Cortex of kidney (tissue), 1 donor: ENCODE measurements at places on chromosomes 4 and X.

GRCh38 chr4:94515365-94515764, 63.6 kb downstream of the PDLIM5 start:
- no peak for DNase-seq

- no peak for DNase-seq
Measured at GRCh38 chr4:110663738-110664444, 41.0 kb upstream of the PITX2 start.

- no peak for DNase-seq
Measured at GRCh38 chr4:80017125-80017854, 55.7 kb downstream of the ANTXR2 start.

GRCh38 chr4:1523506-1523905, 117.3 kb upstream of the NKX1-1 start:
- DNase-seq = no peak

- DNase-seq = no peak
Measured at GRCh38 chr4:3308691-3309090, 15.9 kb downstream of the RGS12 start.

DNA sequence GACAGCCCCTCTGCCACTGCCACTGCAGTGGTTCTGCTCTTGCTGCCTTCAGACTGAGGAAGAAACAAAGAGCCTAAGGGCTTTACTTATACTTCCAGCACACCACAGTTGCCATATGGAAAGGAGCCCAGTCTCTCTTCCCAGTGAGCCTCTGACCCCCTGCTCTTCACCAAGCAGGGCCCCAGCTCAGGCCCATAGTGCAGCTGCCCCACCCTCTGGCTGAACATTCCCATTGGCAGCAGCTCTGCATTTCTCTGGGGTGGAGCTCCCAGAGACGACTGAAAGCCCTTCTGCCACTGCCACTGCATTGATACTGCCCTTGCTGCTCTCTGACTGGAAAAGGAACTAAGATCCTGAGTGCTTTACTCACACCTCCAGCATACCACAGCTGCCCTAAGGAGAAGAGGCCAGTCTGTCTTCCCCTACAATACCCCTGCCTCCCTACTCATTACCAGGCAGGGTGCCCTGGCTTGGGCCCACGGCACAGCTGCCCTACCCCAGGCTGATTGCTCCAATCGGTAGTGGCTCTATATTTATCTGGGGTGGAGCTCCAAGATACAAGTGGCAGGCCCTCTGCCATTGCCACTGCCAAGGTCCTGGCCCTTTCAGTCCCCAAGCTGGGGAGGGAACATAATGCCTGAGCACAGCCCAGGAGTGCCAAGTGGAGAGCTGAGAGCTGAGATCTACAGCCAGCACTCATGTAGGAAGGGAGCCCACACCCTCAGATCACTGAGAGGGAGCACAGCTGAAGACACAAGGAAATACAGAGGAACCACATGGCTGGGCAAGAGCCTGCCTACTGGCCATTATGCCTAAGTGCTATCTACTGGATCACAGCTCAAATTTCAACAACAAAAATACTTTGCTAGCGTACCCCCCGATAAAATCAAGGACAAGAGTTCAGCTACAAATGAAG, 36.0 kb downstream of the AWAT2 start:
- no peak for DNase-seq

- DNase-seq = no peak
Measured at GRCh38 chrX:63402106-63402505, 51.0 kb upstream of the SPIN4 start.

GRCh38 chr4:41102414-41103092, 111.8 kb downstream of the APBB2 start:
- no peak for DNase-seq

DNA sequence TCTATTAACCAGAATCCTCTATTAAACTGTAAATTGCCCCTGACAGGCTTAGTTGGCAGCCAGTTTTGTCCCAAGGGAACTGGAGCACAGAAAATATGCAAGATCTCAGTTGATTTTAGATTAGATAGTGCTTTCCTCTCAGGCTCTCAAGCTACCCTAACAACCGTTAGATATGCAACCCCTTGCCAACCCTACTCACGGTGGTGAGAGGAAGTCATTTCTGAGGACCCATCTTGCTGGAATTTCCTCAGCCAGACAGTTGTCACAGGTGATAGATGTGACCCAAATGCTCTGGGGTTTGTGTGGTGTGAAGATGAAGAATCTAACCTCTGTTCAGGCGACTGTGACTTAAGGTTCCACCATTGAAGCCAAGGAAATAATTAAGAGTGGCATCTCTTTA, 447.1 kb downstream of the MID1IP1 start:
- no peak for DNase-seq

DNA sequence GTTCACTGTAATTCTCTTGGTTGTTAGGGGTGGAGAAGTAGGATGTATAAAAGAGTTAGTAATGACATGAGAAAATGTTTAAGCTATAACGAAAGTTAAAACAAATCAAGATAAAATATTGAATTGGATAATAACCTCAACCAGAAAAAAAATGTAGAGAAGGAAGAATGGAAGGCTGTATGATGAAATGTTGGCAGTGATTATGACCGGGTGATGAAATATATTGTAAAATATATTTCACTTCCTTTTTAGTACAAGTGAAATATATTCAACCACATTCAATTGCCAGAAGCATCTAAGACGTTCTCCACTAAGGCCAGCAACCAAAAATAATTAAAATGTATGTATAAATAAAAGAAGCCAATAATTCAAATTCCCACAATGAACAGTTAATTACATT, 309.3 kb upstream of the FGF13 start:
- DNase-seq = no peak

GRCh38 chr4:165493359-165493758, 114.6 kb downstream of the CPE start:
- DNase-seq = no peak

DNA sequence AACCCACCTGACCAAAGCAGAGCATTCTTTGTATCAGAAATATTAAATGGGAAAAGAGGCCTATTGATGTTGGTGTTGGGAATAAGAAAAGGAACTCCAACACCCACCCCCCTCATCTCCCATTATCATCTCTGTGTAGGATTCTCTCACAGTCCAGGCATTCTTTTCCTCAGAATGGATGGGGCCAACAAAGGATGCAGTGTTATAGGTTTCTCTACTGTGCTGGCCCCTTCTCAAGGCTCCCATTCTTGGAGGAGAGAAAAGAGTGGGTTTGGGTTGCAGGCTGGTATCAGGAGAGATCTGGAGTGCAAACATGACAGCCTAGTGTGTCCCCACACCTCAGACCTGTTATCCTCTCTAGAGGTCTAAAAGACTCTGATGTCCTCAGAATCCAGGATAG, 59.6 kb downstream of the UGT8 start:
- no peak for DNase-seq

- DNase-seq = no peak
Measured at GRCh38 chr4:52202251-52202779, 151.2 kb downstream of the SPATA18 start.

DNA sequence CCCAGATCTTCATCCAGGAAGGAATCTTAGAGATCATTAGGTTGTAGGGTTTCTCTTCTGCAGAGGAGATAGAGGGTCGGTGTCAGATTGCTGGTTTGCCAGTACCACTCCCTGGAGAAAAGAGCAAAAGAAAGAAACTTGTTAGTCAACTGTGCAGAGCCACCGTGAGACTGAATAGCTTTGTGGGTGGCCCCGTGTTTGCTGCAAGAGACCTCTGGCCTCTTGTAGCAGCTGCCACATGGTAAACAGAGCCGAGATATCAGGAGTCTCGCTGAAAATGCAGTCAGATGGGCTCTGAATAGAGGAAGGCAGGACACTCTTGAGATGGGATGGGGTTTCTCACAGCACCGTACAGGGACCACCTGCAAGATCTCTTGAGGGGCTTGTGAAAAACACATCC, 149.7 kb downstream of the PTTG2 start:
- DNase-seq = no peak

GRCh38 chr4:80079255-80079923, 6.4 kb upstream of the ANTXR2 start:
- no peak for DNase-seq

DNA sequence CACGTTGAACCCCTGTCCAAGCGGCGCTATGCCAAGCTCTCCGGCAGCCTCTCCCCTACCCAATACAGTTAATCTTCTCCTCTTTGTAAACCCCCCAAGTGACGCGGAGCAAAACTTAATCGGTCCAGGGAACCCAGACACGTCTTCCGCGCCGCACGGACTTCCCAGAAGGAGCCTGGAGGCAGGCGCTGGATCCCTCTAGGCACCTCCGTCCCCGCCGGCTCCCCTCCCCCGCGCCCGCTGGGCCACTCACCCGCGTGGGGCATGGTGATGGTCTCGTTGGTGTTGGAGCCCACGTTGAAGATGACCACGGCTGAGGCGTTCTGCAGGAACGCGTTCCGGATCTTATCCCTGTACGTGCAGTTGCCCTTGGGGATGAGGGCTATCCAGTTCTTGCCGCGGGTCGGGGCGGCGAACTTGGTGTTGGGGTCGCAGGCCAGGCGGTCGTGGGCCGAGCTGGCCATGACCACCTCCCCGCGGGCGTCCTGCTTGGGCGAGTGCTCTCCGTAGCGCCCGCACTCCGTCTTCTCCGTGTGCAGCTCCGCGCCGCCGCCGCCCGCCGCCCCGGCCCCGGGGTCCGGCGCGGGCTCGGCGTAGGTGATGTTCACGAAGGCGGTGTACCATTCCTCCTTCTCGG, 1.1 kb downstream of the RNF150 start:
- no peak for DNase-seq

- DNase-seq = no peak
Measured at GRCh38 chr4:183987987-183988392, 82.9 kb downstream of the STOX2 start.

DNA sequence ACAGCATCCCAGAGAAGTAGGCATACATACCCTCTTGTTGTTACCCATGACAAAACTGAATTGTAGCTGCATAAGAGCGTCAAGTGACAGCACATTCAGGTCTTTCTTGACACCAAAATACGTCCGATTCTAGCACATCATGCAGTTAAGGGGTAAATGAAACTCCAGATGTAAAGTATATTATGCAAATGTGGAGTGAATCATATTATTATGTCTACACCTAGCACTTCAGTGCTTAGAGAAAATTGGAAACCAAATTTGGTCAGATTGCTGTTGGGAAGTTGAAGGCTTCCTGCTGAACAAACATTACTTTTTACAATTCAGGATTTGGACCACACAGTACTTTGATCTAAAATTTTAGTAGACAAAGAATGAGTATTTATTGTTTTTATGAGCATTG, 24.2 kb upstream of the LEF1 start:
- no peak for DNase-seq

GRCh38 chrX:115226929-115227328, 7.0 kb downstream of the LRCH2 start:
- no peak for DNase-seq

GRCh38 chr4:139278912-139279759, 889 bp downstream of the MGARP start:
- DNase-seq = no peak

DNA sequence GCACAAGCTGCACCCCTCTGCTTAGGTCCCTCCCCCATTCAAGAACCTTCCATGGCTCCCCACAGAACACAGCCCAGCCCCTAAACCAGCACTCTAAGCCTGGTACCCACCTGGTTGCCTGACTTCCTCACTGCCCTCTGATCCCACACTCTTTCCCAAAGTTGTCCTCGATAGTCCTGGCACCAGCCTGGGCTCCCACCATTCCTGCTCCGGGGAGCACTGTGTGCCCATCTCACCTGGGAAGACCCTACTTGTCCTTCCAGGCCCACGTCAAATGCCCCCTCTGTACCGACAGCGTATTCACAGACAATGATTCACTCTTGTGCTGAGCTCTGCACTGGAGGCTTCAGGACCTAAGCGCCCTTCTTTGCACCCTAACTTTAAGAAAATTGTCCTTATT, 40.1 kb downstream of the ABLIM2 start:
- no peak for DNase-seq

GRCh38 chr4:59094505-59094904, 1984.3 kb upstream of the IGFBP7 start:
- no peak for DNase-seq

DNA sequence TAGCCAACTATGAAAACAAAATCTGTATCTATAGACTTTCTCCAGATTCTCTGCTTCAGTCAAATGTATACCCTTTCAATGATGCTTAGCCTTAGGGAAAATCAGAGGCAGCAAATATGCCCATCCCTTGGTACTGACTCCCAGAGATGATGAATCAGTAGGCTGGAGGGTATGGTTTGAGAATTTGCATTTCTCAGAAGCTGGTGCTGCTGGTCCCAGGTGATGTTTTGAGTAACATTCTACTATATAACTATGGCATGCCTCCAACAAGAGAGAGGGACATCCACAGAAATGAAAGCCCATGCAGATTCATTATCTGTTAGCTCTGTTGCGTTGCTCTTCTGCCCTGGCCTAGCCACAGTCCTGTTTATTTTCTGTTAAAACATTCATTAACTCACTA, 13.6 kb downstream of the TNIP3 start:
- no peak for DNase-seq

DNA sequence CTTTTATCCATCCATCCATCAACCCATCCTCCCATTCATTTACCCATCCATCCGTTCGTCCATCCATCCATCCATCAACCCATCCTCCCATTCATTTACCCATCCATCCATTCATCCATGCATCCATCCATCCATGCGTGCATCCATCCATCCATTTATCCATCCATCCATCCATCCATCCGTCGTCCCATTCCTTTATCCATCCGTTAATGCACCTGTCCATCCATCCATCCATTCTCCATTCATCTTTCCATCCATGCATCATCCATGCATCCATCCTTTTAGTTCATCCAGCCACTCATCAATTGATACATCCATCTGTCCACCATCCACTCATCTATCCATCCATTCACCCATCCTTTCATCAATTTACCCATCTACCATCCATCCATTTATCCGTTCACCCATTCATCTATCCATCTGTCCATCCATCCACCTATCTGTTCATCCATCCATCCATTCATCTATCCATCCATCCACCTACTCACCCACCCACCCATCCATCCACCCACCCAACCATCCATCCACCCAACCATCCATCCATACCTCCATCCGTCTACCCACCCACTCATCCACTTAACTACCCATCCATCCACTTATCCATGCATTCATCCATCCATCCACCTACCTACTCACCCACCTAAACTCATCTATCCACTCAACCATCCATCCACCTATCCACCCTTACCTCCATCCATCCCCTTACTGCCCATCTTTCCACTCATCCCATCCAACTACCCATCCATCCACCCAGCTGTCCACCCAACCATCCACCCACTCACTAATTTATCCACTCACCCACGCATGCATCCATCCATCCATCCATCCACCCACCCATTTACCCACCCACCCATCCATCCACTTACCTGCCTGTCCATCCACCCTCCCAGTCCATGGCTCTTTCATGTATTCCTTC, 9.6 kb downstream of the CD99 start:
- no peak for DNase-seq
